Lung (tissue), 17 donors: ENCODE measurements at places on chromosomes 1 and 21. TPM values are rescaled to one million over a fixed set of nuclear protein-coding genes. Genes with fewer than 3 reads are reported as not detected.

- no peak for DNase-seq
Observed at GRCh38 chr1:3654549-3655281, 2.4 kb downstream of the TP73 start.

GRCh38 chr1:23882746-23883145 is 14.7 kb upstream of the FUCA1 start:
- DNase-seq, result no peak

VANGL2 gene
- polyA plus RNA-seq, result 1.3 TPM

- no peak for DNase-seq
Observed at GRCh38 chr1:59219916-59220315, 77.0 kb upstream of the FGGY start.

GRCh38 chr1:8862528-8862927 is 16.0 kb downstream of the ENO1 start:
- peak; percentile 18 for DNase-seq

- peak; percentile 16 for DNase-seq
Observed at GRCh38 chr1:179883745-179884138, 1.7 kb downstream of the TOR1AIP1 start.

FAM3B gene
- polyA plus RNA-seq, result 4.5 TPM

DNA sequence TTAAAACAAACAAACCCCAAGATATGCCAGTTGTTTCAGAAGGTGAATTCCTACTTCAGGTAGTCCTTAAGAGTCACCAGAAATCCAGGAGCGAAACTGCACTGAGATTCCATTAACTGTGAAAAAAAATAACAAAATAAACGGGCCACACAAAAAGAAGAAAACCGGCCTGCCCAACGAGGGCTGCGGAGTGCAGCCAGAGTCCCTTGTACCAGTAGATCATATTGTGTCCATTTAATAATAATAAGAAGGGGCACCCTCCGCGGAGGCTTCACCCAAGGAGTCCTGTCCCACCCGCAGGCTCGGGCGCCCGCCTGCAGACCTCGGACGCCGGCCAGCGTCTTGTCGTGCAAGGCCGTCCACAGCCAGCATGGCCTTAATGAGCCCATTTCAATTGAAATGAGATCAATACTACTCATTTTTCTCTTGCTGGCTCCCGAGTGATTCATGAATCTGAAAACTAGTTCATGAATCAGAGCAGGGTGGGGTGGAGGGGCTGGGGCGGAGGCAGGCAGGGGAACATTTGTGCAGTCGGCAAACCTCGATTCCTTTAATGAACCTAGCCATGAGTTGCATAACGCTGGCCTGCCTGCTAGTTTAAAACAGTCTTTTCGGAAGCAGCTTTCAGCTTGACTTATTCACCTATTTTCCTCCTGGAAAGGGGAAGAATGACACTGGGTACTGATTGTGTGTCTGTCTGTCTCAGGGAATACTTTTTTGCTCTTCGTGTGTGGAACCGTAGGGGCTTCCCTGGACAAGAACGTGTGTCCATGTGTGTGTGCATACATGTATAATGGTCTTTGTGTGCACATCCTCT is 113.1 kb upstream of the IRF2BP2 start:
- DNase-seq, result no peak

- DNase-seq, result no peak
Observed at GRCh38 chr1:3727825-3728776, 24.1 kb upstream of the CCDC27 start.

GRCh38 chr1:22340066-22340465 is 111.6 kb upstream of the ZBTB40 start:
- no peak for DNase-seq

DNA sequence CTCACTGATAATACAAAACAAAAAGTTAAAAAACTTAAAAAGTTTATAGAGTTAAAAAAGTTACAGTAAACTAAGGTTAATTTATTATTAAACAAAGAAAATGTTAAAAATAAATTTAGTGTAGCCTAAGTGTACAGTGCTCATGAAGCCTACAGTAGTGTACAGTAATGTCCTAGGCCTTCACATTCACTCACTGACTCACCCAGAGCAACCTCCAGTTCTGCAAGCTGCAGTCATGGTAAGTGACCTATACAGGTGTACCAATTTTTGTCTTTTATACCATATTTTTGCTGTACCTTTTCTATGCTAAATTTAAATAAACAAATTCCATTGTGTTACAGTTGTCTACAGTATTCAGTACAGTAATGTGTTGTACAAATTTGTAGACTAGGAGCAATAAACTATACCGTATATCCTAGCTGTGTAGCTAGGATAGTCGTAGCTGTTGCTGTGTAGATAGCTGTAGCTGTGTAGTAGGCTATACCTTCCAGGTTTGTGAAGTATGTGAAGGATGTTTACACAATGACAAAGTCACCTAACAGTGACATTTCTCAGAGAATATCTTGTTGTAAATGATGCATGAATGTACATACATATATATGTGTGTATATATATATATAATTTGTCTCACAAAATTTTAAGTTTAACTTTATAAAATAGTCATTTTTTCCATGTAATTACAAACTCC is 140.2 kb downstream of the TGFB2 start:
- DNase-seq, result no peak

- no peak for DNase-seq
Observed at GRCh38 chr1:46302641-46303037, 777 bp downstream of the LRRC41 start.

EVA1C gene
- polyA plus RNA-seq, result 44.5 TPM

DNA sequence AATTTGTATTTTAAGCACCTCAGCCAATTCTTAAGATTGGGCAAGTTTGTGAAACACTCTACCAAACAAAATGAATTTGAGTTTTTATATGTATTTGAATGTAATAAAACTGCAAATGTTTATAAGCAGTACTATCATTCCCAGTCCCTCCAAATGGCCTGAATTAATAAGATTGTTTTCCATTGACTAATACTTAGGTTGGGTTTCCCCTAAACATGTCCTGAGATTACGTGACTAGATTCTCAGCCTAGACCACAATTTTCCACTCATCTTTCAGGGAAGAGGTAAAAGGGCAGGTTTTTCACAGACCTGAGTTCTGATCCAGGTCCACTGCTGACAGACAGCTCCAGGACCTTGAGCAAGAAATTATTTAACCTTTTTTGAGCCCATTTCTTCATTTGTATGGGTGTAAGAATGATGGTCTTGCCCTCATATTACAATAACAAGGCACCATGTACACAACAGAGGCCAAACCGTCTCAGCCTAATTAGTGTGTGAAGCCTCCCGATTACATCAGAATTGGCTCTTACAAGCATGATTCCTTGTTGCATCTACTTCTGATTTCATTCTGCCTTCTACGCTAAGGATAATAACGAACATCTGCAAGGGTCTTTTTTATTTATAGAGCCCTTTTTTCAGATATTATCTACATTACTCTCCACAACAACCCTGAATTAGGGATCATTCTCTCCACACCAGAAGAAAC is 51.2 kb downstream of the BEND5 start:
- DNase-seq, result no peak

DNA sequence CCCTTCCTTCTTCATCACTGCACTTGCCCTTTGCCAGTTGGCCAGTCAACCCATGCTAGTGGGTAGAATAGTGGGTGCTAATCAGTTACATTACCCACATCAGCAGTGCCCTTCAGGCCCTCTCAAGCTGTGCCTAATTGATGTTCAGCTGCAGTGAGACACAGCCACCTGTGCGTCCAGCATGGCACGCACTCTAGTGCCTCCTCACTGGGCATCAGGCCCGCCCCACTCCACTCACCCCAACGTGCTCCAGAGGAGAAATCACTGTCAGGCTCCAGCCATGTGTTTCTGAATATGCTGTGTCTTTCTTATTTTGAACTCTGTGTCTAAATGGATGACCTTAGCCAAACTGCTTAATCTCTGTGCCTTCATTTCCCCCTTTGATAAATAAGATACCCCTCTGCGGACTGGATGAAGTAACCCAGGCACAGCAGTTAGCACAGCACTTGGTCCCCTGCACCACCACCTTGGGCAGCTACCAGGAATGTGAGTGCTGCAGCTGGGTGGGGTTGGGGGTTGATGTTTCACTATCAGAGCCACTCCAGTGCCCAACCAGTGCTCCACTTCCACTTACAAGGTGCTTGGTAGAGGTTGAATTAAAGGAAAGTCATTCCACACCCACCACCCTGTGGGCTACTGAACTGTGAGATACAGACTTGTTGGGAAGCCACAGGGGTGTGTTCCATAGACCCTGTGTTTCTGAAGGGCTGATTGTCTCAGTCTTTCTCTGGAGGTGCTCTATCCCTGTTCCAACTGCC is 8.9 kb upstream of the ADORA3 start:
- DNase-seq, result no peak

GRCh38 chr1:167452483-167452882 is 65.8 kb downstream of the CD247 start:
- DNase-seq, result no peak

DNA sequence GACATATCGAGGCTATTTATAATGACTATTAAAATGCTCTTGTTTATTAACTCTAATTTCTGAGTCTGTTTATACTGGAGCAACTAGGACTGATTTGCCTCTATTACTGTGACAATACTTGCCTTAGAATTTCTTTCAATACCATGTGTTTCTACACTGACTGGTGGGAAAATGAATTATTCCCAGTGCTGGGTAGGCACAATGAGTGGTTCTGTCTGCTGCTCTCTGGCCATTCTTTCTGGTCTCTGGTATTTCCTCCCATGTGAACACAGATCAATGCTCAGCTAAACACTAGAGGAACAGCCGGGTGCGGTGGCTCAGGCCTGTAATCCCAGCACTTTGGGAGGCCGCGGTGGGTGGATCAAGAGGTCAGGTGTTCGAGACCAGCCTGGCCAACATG is 390.5 kb downstream of the PRDM2 start:
- no peak for DNase-seq

OR14A2 gene
- not detected for polyA plus RNA-seq

HNRNPCL1 gene
- not detected for polyA plus RNA-seq

LCE2C gene
- polyA plus RNA-seq, result not detected

- DNase-seq, result no peak
Observed at GRCh38 chr1:218374401-218375353, 29.5 kb downstream of the TGFB2 start.

PRKAA2 gene
- 0.38 TPM for polyA plus RNA-seq

- no peak for DNase-seq
Observed at GRCh38 chr1:22639286-22639685, 2.9 kb downstream of the C1QA start.

AKNAD1 gene
- polyA plus RNA-seq, result 0.22 TPM

VPS45 gene
- polyA plus RNA-seq, result 16.3 TPM

- DNase-seq, result no peak
Observed at GRCh38 chr1:244371242-244372141, 80.2 kb downstream of the ADSS2 start.
